ENCODE measurements at places on chromosomes 5 and 9.

DNA sequence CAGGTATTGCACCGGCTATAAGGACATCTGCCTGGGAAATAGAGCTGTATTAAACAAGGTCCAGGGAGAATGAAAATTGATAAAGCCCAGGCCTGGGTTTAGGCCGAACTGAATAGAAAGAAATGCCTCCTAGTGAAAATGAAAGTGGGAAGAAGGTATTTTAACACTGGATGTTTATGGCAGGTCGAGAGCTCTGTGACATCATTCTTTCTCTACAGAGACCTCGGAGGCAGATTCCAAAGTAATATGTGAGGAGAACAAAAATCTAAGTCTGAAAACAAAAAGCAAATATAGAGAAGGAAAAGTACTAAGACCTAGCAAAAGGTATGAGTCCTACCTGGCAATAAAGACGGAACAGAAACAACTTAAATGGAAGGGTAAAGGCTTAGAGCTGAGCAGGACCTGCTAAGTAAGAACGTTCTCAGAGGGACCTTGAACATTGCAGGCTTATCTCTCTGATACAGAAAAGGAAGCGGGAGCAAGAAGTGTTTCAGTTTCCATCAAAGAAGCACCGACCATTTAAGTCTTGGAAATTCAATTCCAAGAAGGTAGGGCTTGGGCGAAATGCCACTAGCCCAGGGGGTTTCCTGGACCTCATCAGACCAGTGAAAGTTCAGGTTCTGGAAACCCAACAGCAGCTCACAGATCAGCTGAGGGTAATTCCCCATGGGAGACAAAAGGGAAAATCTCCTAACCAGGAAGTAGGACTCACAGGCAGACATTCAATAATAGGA, 80.0 kb downstream of the SUSD1 start:
- no peak for DNase-seq

DNA sequence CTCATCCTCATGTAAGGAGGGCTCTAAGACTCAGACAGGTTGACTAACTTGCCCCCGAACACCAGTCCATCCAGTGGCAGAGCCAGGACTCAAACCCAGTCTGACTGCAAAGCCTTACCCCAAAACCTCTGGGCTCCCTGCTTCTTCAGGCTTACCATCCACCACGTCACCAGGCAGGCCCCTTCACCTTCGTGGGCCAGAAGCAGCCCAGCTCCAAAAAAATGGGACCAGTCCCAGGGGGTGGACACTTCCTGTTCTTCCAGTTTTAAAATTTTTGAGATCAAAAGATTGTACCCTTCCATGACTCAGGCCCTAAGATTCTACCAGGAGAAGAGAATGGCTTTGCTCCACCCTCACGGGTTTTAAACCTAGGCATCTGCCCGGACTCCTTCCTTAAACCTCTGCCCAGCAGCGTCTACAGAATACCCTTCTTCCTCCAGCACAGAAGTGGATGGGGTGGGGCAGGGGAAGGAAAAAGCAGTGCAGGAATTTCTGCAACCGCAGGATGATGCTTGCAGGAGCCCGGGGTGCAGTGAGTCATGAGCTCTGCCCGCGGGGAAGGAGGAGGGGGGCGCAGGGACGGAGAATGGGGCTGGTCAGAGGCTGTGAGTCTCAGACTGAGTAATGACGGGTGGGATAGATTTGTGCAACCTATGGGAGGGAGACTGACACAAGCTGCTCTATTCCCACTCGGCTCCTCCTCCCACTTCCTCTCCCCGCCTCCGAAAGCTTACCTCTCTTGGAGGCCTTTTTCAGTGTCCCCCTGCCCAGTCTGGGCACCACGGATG, 50.4 kb upstream of the STXBP1 start:
- DNase-seq, result no peak

DNA sequence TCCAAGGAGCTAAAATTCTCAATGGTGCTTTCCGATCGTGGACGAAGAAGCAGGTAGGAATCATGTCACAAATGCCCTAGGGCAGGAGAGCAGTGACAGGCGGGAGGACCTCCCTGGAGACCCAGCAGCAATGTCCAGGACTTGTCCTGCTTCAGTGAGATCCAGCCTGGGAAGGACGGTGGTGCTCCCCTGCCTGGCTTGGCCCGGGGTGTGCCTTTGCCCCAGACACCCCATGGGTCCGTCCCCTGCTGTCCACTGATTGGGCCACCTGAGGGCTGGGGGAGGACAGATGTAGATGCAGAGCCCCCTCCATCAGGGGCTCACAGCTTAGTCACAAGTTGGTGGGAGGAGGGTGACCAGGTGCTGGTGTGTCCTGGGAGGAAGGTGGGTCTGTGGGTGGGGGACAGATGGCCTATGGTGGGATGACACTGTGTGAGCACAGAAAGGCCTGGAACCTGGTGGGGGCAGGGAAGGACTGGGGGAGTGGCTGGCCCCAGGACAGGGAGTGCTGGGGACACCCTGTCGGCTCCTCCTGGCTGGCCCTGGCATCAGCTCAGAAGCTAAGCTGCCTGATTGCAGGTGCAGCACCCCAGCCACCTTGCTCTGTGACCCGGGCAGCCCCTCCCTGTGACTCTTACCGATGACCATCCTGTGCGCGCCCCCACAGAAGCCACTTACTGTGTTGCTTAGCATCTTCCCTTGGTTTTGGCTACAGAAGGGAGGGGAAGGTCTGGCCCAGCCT, 82.0 kb downstream of the PHF2 start:
- no peak for DNase-seq

DNA sequence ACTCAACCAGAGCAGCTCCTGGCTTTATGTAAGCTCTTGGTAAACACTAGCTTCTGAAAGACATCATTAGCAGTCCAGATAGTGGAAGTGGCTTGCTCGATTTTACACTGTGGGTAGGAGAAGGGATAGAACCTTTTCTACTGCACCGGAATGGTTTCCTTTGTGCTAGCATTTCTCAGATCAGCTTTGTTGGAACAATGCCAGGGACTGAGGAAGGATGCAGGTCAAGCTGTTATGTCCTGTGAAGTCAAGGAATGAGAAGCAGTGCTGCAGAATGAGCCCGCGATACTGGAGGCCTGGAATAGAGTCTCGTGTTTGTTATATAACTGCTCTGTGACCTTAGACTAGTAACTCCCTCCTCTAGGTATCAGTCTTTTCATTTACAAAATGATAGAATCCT, 233.6 kb downstream of the GABRB2 start:
- no peak for DNase-seq

DNA sequence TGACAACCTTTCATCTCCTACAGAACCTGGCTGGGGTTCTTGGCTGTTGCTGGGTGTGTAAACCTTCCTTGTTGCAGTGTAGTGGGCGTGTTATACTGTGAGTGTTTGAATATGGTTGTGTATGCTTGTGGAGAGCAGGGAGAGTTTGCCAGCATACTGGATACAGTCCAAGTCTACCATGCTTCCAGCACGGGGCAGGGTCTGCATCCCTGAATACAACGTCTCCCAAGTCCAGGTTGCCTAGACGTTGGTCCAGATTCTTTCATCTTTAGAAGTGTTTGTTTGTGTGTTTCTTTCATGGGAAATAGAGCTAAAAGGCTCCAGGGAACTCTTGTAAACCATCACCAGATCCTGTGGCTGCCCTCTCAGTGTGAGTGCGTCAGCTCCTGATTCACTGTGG, 46.4 kb downstream of the SYK start:
- DNase-seq, result no peak

DNA sequence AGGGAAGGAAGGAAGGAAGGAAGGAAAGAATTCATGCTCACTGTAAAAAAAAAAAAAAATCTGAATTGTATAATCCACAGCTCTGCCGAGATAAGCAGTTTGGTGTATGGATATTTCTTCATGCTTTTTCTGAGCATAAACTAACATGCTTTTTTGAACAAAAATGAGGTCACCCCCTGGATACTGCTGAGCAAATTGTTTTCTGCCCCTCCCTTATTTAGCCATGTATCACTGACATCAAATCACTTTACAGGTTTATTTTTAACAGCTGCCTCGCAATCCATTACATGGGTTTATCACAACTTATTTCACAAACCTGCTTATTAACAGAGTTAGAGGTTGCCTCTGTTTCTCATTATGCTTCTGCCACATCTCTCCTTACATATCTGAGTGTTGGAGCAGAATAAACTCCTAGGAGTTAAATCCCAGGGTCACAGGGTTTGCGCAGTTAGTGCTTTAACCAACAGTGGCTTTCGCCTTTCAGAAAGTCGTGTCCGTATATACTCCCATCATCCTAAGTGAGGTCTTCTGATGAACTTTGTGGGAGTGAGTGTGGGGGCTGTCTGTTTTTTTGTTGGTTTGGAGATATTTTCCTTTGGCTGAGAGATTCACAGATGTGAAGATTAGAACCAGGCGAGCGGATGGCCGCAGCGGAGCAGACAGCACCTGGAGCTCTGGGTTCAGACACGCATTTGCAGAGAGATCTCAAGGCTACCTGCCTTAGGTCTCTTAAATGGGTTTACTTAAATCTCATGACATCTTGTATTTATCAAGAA, 57.7 kb downstream of the AK8 start:
- no peak for DNase-seq

- no peak for DNase-seq
Observed at GRCh38 chr5:36459176-36460135, 146.9 kb upstream of the SLC1A3 start.

DNA sequence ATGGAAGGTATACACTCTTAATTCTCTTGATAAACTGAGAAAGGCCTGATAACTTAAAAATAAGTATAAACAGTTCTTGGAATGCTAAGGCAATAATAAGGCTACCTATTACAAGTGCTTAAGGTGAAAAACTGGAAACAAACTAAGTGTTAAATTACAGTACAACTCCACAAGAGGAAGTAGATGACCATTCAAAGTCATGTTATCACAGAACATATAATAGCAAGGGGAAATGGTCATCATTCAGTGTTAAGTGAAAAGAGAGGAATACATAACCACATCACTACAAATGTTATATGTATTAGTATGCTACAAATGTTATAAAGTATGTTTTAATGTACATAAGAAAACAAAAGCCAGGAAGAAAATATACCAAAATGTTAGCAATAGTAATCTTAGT, 135.9 kb downstream of the CCDC192 start:
- no peak for DNase-seq
